Jurkat, Clone E6-1 (cell line): ENCODE measurements at places on chromosomes 1 and 21.

DNA sequence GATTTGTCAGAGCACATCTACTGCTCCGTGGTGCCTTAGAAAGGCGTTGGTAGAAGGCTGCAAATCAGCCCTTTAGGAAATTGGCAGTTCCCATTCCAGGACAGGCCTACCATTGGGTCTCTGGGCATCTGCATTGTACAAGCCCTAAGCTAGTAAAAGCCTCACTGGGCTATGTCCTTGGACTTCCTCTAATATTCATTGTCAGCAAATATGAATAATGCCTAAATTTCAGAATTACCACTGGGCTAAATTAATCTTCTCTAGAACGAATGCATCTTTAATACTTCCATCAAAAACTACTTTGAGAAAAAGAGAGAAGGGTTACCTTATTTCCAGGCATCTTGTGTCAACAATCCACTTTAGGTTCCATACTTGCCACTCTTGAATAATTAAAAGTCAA, 41.5 kb upstream of the ATP1A1 start:
- DNase-seq: no peak

- DNase-seq: no peak
Measured at GRCh38 chr1:204222764-204223055, 8.9 kb upstream of the GOLT1A start.

DNA sequence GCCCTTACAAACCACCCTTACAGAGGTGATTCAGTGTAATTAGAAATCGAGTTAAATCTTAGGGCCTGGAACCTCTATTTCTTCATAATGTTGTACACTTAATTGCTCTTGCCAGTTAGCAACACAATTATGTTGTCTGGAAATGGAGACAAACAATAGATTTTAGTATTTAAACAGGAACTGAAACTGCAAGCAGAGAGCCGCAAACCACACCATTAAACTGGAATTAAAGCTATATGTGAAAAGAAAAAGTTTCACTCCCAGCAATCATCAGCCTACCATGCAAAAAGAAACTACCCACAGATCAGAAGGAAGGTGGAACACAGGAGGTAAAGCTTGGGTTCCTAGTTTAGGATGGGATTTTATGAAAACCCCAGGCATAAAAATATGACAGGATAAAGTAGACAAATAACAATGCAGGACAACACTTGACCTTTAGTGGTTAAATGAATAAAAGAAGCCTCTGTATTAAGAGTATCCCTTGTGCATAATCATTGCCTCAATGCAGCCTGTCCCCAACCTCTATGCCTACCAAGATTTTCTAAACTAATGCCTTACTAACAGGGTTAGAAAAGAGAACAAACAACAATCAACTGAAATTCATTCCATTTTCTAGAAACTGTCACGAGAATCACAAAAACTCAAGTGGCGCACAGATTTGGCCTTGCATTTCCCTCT, 304.3 kb upstream of the ESRRG start:
- DNase-seq: no peak

- no peak for DNase-seq
Measured at GRCh38 chr1:87754139-87754538, 425.5 kb downstream of the LMO4 start.

DNA sequence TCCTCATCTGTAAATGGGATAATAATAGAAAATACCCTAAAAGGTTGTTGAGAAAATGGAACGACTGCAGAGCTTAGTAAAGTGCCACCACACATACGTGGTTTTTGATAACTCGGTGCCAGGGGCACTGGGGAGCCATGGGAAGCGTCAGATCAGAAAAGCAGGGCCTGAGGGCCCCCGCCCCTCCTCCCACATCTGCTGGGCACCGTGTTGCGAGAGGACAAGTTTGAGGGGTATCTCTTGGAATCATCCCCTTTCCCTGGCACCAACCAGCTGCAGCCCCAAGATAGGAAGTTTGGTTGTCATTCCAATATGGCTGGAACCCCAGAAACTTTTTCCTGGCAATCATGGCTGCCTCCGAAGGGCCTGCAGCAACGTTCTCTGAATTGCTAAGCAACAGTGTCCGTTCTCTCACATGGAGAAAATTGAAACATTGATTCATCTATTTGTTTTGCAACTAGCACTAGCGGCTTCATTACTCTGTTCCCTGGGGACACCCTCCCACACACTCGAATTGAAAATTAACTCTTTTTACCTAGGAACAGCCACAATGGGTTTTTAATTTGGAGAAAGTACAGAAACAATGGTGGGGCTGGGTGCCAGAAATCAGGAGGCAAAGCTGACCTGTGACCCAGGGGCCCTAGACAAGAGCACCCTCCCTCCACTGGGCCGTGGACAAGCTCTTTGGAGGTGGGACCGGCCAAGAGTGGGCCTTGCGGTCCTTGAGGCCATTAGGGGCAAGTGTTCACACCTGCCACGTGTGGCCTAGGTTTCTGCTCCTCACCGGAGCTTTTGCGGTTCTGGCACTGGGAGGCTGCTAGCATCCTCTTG, 190.0 kb upstream of the VAMP3 start:
- no peak for DNase-seq

DNA sequence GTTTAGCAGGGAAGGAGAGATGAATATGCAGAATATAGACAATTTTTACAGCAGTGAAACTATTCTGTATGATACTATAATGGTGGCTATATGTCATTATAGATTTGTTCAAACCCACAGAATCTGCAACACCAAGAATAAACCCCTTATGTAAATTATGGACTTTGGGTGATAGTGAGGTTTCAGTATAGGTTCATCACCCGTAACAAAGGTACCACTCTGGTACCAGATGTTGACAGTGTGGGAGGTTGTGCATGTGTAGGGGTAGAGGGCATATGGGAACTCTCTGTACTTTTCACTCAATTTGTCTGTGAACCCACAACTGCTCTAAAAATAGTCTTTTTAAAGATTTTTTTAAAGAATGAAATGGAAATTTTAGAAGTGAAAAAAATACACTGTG, 29.9 kb upstream of the PRDX6 start:
- DNase-seq: no peak

DNA sequence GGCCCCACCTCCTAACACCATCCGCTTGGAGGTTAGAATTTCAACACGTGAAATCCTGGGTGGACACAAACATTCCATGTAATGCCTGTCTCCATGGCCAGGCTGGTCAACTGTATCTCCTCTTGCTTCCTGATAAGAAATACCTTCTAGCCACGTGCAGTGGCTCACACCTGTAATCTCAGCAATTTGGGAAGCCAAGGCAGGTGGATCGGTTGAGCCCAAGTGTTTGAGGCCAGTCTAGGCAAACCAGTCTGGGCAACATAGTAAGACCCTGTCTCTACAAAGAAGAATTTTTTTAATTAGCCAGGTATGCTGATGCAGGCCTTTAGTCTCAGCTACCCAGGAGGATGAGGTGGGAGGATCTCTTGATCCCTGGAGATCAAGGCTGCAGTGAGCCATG, 58.3 kb upstream of the GALNT2 start:
- DNase-seq: no peak

GRCh38 chr1:34640654-34641401, 114.0 kb upstream of the GJB5 start:
- no peak for DNase-seq

- no peak for DNase-seq
Measured at GRCh38 chr1:11736746-11737639, 1.1 kb downstream of the AGTRAP start.

DNA sequence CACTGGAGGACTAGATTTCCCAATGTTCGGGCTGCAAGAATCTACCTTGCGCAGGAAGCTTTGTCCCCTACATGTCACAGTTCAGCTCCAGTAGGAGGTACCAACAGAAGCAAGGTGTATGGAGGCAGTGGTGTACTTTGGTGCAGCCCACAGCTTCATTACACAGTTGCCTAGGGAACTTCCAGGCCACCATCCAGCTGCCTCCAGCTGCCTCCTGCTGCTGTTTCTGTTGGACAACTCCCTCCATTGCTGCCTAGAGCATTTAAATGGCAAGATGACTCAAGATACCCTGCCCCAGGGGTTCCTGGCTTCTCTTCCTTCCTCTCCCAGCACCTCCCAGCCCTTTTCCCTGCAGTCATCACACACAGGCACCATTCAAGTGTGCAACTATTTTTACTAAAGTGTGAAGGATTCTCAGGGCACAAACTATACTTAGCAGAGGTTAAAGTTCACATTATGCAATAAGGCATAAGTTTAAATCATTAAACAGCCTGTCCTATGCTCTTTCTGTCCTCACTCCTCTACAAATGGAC, 39.0 kb upstream of the ATP1A1 start:
- DNase-seq: no peak

DNA sequence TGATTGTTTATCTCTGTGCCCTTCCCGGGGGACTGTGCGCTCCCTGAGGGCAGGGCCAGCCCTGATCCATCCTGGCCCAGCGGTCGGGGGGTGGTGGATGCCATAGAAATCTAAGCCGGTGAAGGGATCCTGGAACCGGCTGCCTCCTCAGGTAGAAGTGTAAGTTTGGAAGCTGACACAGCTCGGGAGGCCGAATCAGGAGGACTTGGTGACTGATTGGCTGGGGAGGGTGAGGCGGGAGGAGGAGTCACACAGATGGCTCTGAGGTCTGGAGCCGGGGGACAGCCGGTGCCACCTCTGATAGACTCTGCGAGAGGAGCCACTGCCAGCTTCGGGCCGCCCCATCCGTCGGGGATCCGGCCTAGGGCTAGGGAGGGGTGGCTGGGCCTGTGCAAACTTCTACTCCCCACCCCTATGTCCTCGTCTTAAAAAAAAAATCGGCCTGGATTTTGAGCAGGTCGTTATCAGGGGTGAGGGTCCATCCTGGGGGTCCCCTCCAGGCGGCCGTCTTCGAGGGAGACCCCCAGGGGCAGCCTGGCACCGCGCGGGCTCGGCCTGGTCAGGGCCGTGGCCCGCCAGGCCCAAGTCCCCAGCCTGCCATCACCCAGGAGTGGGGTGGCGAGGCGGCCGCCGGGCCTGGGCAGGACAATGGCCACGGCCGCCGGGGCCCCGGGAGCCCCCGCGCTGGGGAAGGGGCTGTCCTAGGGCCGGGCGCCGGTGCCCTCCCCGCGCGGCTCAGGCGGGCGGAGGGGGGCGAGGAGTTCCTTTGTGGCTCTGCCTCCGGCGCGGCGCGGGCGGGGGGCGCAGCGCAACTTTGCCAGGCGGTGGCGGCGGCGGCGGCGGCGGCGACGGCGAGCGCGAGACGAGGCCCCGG, 708 bp upstream of the ZNF362 start:
- no peak for DNase-seq

DNA sequence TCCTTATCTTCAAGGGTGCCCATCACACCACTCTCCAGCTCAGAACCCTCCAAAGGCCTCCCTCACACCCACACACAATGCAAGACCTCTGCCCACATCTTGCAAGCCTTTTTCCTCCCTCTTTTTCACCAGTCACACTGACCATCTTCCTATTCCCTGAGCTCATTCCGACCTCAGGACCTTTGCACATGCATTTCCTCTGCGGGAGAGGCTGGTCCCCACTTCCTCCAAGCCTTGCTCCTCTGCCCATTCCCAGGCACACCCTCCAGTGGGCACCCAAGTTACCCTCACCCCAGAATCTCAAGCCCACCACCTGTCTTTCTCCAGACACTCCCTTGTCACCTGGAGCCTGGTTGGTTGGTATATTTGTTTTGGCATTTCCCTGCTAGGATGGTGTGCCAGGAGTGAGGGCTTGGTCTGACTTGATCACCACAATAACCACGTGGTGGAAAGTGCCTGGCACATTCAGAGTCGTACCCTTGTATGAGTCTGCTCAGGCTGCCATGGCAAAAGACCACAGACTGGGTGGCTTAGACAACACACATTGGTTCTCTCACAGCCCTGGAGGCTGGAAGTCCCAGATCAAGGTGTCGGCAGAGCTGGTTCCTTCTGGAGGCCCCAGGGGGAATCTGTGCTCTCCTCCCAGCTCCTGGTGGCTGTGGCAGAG, 13.2 kb downstream of the MX2 start:
- peak; percentile 32 for DNase-seq

DNA sequence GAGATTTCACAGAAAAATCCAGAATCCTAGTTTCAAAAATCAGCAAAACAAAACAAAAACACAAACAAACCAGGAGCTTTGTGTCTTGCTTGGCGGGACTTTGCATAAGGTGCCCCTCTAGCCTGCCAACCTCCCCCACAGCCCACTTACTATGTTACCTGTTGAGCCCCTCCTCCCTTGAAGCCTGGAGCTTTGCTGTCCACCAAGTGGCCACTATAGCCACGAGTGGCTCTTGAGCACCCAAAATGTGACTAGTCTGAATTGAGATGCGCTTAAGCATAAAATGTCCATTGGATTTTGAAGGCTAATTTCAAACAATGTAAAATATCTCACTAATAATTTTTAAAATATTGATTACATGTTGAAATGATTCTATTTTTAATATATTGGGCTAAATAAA, 12.2 kb downstream of the TFAP2E start:
- no peak for DNase-seq

DNA sequence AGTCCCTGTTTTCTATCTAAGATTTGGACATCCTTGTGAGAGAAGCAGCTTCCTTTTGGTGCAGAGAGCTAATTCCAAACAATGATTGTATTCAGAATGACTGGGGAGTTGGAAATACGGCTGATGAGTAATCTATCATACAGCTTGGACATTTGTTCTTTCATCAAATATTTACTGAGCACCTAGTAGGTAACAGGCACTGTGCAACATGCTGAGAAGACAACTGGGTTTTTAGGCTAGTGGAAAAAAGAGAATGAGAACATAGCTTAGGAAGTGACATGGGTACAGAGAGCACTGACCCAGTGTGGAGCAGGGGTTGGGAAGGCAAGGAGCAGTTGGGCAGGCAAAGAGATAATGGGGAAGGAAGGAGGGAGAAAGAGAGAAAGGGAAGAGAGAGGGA, 87.5 kb downstream of the TBX19 start:
- DNase-seq: no peak

GRCh38 chr1:29754573-29755375, 518.5 kb downstream of the PTPRU start:
- DNase-seq: no peak

DNA sequence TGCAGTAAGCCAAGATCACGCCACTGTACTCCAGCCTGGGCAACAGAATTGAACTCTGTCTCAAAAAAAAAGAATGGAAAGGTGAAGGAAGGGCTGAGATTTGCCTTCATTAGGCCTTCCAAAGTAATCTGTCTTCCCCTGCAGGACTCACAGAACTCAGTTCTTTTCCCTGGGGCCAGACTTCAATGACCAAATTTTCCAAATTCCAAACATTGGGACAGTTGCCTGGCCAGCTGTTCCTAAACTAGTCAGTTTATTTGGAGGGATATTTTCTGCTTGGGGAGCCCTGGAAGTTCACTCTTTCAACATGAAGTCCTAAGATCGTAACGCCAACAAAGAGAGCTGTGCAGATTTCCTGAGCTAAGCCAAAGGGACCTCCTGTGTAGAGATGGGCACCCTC, 5.4 kb upstream of the DEDD start:
- DNase-seq: no peak

- no peak for DNase-seq
Measured at GRCh38 chr1:246292571-246292970, 214.5 kb downstream of the SMYD3 start.

DNA sequence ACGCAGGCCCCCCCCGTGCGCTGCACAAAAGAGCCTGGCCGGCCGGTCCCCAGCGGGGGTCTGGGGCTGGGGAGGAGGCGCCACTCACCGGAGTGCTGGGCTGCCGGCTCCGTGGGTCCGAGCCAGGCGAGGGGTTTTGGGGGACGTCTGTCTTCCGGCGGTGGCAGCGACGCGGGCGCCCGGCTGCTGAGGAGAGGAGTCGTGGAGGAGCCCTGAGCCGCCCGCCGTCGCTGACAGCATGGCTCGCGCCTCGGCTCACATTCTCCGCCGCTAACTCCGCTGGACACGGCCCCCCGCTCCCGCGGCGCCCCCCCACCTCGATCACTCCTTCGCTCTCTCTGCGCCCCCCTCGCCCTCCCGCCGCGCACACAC, 649 bp downstream of the AHDC1 start:
- DNase-seq: no peak

- no peak for DNase-seq
Measured at GRCh38 chr1:226402739-226403165, 5.1 kb downstream of the PARP1 start.
